Anterior cingulate cortex (tissue), 58 donors: ENCODE measurements at places on chromosomes 1 and 21.

DNA sequence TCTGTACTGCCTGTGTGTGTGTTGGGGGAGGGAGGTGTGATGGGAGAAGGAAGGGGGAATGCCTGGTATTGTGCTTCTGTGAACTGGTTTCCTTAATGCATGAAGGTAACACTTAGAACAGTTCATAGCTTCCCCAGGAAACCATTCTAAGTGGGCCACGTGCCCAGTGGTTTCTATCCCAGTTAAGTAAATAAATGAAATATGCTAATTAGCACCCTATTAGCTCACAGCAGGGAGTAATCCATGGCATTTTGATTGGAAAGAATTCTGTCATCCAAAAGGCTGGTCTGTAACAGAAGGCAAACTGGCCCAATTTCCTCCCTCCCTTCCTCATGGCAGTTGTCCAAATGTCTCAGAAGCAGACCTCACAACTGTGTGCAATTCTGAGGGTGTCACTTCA, 199.3 kb downstream of the TTLL7 start:
- DNase-seq = no peak

GRCh38 chr1:20320704-20321103, 30.0 kb downstream of the VWA5B1 start:
- DNase-seq = no peak

DNA sequence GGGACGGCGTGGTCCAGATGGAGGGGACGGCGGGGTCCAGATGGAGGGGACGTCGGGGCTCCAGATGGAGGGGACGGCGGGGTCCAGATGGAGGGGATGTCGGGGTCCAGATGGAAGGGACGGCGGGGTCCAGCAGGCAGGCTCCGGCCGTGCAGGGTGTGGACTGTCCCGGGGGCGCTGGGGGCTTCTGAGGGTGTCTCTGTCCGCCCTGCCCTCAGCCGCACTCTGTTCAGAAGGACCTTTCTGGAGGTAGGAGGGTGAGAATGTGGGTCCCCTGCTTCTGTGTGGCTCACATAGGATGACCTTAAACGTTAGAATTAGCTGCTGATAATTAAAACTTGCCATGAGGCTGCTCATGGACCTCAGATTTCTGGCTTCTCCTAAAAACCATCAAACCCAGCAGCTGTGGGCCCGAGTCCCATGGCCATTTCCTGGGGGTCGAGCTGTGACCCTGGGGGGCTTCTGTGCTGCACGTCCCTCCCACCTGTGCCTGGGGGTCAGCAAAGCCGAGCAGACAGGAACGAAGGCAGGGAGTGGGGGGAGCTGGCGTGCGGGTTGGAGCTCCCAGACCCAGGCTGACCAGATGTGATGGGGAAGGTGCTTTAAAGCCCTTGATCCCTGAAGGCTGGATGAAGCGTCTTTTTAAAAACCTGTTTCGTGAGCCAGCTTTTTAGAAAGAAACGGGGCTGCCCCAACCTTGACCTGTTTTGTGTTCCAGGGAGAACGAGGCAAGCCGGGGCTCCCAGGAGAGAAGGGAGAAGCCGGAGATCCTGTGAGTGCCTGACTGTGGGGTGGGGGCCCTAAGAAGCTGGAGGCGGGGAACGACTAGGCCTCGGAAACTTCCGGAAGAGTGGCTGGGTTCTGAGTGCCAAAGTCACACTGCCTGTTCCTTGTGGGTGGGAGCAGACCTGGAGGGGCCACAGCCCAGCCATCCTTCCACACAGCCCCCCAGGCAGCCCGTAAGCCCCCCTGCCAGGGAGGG, 7.1 kb downstream of the COL6A1 start:
- no peak for DNase-seq

DNA sequence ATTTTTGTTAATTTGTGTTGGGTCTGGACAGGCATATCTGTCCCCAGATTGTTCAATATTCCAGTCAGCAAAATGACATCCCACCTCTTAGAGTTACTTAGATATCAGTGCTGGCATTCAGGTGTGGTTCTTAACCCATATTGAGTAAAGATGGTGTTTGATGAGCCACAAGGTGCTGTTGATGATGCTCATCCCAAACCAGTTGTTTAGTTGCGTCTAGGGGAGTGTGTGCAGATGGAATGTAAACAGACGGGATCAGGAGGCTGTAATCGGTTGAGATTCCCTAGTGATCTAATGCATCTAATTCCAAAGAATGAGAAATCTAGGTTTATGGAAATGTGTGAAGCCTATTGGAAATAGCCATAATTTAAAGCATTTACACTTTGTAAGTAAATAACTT, 1.1 kb downstream of the HOOK1 start:
- DNase-seq = no peak

GRCh38 chr1:107997866-107998265, 32.9 kb upstream of the VAV3 start:
- no peak for DNase-seq

DNA sequence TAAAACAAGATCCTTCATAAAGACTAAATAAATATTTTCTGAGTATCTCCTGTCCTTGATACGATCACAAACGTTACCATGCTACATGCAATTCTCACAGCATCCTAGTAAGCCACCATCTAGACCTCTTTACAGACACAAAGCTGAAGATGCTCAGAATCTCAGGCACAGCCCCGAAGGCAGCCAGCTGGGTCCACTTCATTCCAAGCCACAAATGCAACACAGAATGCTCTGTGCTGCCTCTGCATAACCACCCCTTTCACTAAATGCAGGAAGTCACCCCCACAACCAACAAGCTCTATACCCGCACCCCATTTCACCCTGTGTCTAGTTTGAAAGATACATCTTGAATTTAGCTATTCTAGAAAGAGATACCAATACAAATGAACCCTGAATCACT, 12.9 kb downstream of the RCAN1 start:
- DNase-seq = no peak

DNA sequence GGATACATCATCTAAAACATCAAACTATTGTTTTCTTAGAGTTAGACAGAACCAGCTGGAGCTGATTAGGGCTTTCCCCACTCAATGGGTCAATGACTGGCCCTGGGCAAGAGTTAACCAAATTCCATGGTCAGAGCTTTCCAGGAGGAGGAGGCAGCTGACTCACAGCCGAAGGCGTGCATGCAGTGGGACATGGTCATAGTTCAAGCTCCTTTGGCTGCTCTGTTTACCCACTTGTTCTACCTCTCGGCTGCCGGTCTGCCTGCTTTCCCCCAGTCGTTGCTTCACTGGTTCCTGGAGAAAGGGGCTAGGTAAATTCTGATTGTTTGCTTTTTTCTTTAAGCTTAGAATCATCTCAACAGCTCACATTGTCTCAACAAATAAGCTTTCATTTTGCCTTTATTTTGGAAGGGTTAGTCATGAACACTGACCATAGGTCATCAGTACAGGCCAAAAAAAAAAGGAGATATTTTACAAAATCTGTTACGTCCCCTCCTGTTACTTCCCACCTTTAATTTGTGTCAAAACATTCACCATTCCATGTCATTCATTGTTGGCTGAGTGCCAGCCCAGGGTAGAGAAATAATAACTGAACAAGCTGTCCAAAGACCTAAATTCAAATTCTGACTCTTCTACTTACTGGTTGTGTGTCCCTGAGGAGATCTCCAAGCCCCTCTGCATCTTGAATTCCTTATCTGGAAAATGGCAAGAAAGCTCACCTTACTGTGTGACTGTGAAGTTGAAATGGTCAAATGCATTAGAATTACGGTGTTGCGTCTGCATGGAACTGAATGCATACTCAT, 12.0 kb downstream of the MAB21L3 start:
- no peak for DNase-seq

GRCh38 chr1:48121955-48122354, 100.6 kb upstream of the SLC5A9 start:
- no peak for DNase-seq

DNA sequence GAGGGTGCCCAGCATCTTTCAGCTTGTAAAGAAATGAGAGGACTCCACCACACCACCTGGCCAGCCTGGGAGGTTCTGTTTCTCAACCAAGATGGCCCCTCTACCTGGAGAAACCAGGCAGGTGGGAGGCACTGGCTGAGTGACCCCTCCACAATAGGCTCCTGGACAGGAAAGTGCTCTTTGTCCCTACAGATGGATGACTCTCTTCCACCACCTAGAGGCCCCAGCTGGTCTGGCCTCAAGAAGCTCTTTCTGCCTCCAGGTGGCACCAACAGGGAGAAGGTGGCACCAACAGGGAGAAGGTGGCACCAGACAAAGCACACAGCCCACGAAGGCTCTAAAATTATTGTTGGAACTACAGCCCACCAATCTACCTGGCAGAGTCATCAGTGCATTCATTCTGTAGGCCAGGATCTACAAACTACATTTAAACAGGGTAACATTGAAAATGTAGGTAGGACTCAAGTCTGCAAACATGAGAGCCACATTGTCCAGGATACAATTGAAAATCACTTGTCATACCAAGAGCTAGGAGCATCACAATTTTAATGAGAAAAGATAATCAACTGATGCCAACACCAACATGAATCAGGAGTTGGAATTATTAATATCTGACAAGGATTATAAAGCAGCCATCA, 14.4 kb downstream of the TMPRSS3 start:
- no peak for DNase-seq

- no peak for DNase-seq
Measured at GRCh38 chr1:66168467-66168887, 365.5 kb upstream of the SGIP1 start.

- peak; percentile 36 for DNase-seq
Measured at GRCh38 chr1:224175617-224176016, 7.4 kb upstream of the DEGS1 start.

GRCh38 chr21:34083357-34083756, 10.0 kb downstream of the MRPS6 start:
- no peak for DNase-seq

GRCh38 chr1:89121641-89122040, 4.3 kb downstream of the GBP2 start:
- no peak for DNase-seq

GRCh38 chr21:45282283-45283034, 5.2 kb downstream of the POFUT2 start:
- DNase-seq = no peak

- DNase-seq = no peak
Measured at GRCh38 chr1:84855168-84855567, 37.8 kb downstream of the LPAR3 start.

- DNase-seq = no peak
Measured at GRCh38 chr1:203638950-203639349, 12.3 kb downstream of the ATP2B4 start.

DNA sequence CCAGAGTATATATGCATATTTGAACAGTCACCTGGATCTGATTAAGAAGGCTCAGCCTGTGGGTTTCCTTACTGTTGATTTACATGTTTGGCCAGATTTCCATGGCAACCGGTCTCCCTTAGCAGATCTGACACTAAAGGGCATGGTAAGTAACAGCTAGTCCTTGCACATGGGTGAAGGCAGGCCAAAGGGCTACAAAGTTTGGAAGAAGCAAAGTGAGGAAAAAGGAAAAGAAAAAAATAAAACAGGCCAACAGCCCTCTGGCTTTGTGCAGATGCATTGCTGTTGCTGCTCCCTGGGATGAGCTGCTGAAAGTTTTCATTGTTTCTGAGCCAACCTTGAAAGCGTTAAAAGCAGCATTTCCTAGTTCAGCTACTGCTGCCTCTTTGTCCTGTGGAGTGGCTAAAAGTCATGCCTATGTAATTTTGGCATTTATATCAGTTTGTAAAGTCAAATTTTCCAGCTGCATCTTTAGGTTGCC, 176.5 kb upstream of the HOOK1 start:
- DNase-seq = no peak

DNA sequence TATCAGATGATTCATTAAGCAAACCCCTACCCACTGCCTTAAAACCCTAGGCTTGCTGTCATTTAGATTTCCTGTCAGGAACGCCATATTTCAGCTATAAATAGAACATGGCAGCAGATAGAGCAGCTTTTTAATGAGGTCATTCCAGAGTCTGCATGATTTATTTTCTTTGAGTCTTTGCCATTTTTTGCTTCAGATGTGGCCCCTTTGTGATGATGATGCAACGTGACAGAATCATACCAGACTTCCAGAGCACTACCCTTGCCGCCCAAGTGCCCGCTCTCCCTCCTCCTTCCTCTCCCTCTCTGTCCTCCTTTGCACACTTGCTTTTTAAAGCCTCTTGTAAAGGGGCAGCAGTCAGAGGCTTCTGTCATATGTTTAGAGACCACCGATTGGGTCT, 55.5 kb upstream of the TRIM67 start:
- no peak for DNase-seq

DNA sequence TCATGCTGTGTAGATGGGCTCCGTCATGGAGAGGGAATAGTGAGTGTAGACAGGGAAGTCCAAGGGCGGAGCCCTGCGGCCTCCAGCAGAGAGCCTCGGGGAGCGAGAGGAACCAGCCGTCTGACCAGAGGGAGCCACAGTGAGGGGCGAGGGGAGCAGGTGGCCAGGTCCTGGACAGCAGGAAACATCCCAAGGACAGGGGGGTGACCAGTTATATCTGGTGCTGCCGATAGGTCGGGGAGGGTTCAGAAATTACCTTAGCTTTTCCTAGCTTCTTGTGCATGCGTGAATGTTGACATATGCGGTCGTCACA, 46.5 kb downstream of the TRAPPC10 start:
- no peak for DNase-seq

- DNase-seq = peak; percentile 5
Measured at GRCh38 chr21:33510826-33511225, 19.3 kb upstream of the DNAJC28 start.

DNA sequence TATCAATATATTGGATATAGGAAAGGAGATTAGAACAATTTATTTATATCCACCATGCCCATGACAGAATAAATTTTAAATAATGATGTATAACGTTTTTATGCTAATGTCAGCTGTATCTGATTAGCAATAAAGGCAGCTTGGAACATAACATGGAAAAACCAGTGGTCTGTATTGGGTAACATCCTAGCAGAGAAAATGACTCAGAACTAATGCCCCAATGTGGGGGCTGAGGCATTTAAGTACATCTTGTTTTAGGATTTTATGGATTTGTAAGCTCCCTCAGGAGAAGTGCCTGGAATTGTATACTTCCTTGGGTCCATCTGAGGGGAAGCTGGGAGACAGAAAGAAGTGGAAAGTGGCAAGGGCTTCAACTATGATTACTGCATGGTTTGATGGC, 82.3 kb downstream of the HMCN1 start:
- no peak for DNase-seq

DNA sequence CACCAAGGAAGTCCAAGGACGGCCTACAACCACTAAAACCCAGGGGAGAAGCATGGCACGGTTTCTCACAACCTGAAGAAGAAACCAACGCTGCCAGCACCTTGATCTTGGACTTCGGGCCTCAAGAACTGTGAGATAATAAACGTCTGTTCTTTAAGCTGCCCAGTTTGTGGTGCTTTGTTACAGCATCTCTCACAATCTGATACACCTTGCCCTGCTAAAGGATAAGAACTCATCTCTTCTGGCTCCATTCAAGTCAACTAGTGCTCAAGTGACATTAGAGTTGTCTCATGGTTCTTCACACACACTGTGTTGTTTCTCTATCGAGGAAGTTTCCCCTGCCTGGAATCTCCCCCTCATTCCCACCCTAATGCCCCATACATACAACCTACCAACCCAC, 314.4 kb upstream of the RUNX1 start:
- DNase-seq = no peak

GRCh38 chr1:175197531-175197930, 5.0 kb upstream of the KIAA0040 start:
- DNase-seq = no peak

GRCh38 chr1:164922585-164922984, 363.6 kb downstream of the PBX1 start:
- DNase-seq = no peak
